Stimulated activated CD8-positive, alpha-beta memory T cell treated with anti-CD3 and anti-CD28 coated beads, Interleukin-12 subunit alpha, Interleukin-12 subunit beta, amount 100 ng/mL, for 1 hour (primary cell): ENCODE measurements at places on chromosomes 11 and 22.

GRCh38 chr11:9565822-9566560, 7.5 kb upstream of the WEE1 start:
- no peak for DNase-seq

DNA sequence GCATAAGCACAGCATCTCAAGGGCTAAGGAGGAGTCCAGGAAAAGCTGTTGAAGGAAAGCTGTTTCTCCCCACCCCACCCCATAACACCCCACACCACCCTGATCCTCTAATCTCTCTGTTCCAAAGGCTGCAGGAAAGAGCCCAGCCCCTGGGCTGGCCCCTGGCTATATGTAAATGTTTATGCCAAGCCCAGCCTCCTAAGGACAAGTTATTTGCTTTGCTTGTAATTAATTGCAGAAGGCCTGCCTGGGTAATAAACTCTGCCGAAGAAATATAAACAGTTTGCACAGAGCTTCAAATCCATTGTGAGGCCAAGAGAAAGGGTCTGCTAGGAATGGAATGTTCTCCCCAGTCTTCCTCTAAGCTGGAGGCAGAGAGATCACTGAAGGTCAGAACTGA, 21.2 kb downstream of the ARRB1 start:
- no peak for DNase-seq

DNA sequence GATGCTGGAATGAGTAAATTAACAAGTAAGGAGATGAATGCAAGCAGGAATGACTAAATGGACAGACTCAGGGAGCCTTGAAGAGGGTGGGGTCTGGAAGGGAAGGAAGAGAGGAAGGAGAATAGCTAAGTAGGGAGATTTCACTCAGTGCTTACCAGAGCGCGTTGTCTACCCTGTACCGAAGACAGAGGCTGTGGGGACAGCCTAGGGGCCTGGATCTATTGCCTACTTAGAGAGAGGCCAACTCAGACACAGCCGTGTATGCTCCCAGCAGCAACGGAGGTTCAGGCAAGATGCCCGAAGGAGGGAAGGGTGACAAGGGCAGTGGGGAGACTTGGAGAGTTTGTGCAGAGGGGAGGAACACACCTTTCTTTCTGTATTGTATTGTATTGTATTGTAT, at the start of gene FOLR2:
TSS of gene FOLR2 (plus strand) at position 157 of the 400 bp plus-strand sequence. CDS start 1,791 bp downstream, outside the sequence.
- no peak for DNase-seq

GRCh38 chr11:16956538-16957153, 57.6 kb downstream of the PLEKHA7 start:
- DNase-seq, result no peak

DNA sequence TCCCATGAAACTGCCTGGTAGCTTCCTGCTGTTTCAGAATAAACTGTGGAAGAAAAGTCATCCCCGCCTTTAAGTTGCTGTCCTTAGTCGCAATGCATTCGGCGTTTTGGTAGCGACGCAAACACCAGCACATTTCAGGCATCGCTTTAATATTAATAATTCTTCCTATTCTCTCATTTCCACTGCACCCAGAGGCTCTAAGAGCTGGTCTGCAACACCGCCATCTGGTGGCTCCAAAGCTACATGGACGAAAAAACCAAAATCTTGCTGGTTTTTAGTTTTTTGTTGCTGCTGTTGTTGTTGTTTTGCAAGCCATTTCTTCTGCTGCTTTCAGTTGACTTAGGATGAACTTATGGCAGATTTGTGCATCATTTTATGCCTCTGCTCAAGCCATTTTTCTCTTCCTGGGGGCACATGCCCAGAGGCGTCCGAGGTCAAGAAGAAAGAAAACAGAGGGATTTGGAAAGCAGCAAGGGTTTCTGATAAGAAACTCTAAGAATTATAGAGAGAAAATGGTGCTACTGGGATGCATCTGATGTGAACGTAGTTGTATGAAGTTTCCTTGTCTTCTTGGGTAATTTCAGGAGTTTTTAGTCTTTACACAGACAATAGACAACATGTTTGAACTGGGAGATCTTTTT, 345.4 kb upstream of the KIRREL3 start:
- DNase-seq, result no peak

- DNase-seq, result no peak
These were observed 303.1 kb upstream of the MPPED2 start for GRCh38 chr11:30889143-30889794.

- no peak for DNase-seq
These were observed 45.7 kb upstream of the CD5 start for GRCh38 chr11:61056571-61056970.

DNA sequence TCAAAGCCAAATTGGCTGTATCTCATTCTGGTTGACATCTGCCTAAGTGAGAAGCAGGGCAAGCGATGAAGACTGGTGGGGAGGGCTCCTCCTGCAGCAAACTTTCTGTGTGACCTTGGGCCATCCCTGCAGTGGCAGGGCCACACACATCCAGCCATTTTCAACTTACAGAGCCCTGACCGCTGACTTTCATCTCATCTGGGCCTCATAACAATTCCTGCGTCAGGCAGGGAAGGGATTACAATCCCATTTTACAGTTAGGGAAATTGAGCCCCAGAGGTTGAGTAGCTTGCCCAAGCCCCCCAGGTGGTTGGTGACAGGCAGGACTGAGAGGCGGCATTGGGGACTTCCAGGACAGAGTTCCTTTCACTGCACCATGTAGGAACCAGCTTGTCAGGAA, 21.9 kb downstream of the TPBGL start:
- no peak for DNase-seq

DNA sequence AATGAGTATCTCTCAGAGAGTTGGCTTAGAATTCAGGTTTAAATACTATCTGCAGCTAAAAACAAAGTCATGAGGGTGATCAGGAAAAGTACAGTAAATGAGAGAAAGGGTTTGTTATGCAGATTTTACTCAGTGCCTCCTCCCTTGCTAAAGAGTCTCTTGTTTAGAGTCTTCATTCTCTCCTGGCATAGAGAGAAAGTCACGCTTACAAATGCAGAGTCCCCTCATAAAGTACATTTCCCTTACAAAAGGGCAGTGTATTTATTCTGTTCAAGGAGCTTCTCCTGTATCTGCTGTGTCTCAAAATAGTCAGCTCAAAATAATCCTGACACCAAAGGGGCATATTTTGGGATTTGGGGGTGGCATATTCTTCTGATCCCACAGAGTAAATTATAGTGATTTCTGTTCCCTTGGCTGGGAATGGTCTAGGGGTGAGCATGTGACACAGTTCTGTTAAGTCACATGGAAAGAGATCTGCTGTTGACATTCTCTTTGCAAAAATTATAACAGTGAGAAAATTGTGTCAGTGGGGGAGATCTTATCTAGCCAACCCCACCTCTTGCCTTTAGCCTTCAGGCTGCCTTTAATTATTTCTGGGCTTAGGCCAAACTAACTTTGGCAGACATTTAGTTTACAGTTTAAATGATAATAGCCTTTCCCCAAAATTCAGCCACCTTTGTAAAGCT, 102.9 kb downstream of the MTNR1B start:
- no peak for DNase-seq

GRCh38 chr11:64104632-64105031, 61.3 kb downstream of the MACROD1 start:
- no peak for DNase-seq

DNA sequence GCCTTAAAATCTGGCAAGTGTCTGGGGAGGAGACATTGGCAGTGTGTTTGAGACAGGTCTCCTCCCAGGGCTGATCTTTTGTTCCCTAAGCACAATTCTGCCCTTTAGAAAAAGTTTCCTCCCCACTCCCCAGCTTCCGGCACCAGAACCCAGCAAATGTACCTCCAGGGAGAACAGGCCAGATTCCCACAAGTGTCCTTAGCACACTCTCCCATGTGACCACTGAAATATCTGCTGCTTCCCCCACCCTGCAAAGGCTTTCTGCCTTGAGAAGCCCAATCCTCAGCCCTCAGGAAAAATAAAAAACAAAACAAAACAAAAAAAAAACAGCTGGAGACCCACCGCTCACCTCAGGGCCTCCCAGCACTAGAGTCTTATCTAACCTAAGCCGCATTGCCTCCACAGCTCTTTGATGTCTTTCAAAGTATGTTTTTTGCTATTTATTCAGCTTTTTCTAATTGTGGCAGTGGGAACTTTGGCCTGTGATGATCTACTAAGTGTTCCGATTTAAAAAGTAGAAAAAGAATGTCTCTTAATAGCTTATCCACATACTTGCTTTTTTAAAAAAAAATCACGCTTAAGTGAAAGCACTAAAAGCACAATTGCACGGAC, 29.0 kb upstream of the FBLN1 start:
- DNase-seq, result no peak

DNA sequence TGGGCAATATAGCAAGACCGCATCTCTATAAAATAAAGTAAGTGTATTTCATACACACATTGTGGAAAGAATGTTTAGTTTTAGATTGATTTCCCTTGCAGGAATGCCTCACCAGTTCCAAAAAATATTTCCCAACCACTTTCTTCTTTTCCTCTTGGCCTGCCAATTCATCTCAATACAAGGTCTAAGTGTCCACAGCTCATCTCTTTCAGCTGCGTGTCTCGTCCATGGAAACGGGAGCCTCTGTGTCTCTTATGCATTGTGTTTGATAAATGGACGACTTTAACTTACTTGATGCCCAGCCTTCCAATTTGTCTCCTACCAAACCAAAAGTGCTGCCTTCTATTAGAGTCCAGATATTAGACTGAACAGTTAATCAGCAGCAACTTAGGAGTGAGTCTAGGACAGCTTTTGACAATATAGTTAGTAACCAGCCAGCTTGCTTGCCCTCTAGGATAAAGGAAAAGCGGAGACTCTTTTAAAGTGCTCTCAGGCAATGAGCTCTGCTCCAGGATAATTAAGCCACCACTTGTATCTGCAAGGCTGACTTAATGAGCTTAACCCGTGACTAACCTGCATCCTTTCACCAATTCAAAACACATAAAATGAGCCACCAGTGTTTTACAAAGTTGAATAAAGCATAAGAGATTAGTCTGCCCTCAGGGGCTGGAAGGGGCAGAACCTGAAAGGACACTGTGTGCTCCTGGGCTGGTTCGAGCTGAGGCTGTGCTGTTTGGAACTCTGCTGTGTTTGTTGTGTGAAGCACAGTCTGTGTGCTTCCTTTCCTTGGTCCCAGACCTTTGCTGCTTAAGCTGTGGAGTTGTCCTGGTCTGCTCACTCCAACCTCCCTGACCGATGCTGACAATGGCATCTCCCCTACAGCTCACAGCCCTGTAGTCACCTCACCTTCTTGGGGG, 27.5 kb downstream of the FBXO7 start:
- no peak for DNase-seq

DNA sequence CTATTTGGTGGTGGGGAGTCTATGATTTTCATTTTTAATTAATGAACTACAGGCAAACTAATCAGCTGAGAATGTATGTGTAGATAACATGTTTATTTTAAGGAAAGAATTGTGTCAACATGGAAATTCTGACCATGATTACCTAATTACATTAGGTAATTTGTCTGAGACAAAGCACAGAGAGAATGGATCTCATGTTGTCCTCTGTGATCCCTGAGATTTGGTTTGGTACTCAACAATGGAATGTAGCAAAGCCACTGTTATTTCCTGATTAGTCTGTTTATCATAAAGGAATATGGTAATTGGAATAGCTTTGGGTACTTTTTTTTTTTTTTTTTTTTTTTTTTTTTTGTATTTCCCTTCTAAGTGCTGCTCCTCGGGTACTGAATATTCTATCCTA, 718.8 kb upstream of the ARHGAP42 start:
- DNase-seq, result no peak

- no peak for DNase-seq
These were observed 30.3 kb downstream of the TNKS1BP1 start for GRCh38 chr11:57294225-57295131.

- DNase-seq, result no peak
These were observed 985 bp downstream of the MPZL2 start for GRCh38 chr11:118263112-118263511.

- peak; percentile 82 for DNase-seq
These were observed at the start of gene PPM1F for GRCh38 chr22:21952586-21953571. Gene PPM1F (minus strand): TSS chr22:21952848. CDS start chr22:21946048, 6,800 bp downstream.

DNA sequence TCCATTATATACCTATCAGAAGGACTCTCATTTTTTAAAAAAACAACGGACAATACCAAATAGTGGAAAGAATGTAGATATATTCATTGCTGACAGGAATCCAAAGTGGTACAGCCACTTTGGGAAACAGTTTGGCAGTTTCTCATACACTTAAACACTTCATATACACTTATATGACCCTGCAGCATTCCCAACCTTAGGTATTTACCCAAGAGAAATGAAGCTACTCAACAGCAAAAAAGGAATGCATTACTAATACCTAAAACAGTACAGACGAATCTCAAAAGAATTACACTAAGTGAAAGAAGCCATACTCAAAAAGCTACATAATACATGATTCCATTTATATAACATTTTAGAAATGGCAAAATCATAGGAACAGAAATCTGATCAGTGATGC, 51.5 kb downstream of the RBFOX2 start:
- no peak for DNase-seq

- no peak for DNase-seq
These were observed 273.9 kb downstream of the TBC1D22A start for GRCh38 chr22:47036352-47036751.

DNA sequence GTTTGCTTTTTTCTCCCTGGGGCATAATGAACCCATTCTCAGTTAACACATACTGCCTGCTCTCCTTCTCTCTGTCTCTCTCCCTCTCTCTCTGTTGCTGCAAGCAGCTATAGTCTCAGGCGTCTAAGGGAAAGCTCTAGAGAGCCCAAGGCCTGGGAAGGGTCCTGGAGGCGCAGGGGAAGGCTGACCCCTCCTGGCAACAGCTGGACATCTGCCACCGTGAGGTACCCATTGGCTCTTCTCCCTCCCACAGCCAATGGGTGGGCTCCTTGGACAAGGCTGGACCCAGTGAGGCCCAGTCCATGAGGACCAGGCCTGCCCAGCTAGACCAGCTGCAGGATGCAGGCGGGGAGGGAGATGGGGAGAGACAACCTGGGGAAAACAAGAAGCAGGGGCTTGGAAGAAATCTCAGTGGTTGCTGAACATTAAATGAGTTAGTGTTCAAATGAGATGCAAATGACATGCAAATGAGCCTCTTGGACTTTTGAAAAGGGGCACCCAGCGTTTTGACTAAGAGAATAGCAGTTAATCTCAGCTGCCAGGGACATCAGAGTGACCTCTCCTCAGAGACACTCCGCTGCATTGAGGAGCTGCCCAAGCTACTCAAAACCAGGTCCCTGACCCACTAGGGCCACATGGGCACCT, 349.7 kb downstream of the BUD13 start:
- DNase-seq, result no peak

DNA sequence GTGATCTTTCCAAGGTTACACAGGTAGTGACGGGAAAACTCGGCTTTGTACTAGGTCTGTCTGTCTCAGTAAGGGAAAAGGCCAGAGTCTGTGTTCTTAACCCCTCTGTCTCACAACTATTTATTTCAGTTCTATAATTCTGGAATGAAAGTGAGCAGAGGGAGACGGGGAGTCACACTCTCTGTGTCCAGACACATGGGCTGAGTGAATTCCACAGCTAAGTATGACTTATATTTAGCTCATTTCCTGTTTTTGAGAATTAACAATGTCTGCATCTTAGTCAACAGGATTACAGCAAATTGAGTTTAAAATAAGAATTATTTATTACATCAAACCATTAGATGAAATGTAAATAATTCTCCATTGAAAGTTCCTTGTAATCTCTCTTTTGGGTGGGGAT, 62.5 kb upstream of the OR4B1 start:
- no peak for DNase-seq
